AML-193 (cell line): ENCODE measurements at places on chromosomes 5 and 9.

DNA sequence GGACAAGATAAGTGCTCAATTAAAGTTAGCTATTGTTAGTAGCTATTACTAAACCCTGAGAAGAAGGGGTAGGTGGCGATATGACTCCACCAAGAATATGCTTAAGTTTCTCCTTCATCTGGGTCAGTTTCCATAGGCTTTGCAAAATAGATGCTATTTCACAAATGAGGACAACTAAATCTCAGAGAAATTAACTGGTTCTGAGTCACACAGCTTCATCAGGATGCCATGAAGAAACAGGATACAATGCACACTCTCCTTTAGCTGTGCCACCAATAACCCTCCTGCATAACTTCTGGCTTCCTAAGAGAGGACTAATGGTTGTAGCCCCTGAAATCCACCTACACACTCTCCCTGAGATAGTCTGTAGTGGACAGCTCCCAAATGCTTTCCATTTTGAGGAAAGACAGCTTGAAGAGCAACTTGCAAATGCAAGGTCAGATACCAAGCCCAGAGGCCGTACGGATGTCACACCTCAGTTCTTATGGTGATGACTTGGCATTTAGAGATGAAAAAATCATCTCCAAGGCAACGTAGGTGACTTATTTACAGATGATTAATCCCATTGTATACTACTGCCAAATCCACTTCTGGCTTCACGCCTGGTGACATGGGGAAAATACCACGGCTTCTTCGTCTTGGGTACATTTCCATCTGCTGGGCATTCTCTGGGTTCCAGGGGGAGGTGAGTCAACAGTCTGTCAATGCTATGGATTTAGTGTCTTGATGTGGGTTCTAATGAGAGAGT is 251.4 kb upstream of the IL12B start:
- DNase-seq = no peak

DNA sequence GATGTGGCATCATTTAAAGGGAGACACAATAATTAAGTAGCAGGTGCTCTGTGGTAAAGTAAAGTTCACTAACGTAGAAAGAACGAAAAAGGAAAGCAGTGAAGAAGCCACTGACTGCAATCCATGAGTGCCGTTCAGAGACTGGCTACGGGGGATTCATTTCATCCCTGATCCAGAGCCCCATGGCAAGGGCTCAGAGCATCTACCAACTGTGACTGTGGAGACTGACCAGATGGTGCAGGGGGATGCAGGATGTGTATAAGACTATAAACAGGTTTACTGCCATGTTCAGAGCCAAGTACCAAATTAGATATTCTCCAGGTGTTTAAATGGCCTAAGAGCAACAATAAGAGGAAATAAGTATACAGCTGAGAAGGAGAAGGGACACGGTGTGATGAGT is 47.7 kb downstream of the MARCHF11 start:
- DNase-seq = no peak

GRCh38 chr5:14996997-14997396 is 125.4 kb upstream of the ANKH start:
- DNase-seq = no peak

- no peak for DNase-seq
These were observed 101.9 kb downstream of the PDE8B start for GRCh38 chr5:77312413-77312812.

DNA sequence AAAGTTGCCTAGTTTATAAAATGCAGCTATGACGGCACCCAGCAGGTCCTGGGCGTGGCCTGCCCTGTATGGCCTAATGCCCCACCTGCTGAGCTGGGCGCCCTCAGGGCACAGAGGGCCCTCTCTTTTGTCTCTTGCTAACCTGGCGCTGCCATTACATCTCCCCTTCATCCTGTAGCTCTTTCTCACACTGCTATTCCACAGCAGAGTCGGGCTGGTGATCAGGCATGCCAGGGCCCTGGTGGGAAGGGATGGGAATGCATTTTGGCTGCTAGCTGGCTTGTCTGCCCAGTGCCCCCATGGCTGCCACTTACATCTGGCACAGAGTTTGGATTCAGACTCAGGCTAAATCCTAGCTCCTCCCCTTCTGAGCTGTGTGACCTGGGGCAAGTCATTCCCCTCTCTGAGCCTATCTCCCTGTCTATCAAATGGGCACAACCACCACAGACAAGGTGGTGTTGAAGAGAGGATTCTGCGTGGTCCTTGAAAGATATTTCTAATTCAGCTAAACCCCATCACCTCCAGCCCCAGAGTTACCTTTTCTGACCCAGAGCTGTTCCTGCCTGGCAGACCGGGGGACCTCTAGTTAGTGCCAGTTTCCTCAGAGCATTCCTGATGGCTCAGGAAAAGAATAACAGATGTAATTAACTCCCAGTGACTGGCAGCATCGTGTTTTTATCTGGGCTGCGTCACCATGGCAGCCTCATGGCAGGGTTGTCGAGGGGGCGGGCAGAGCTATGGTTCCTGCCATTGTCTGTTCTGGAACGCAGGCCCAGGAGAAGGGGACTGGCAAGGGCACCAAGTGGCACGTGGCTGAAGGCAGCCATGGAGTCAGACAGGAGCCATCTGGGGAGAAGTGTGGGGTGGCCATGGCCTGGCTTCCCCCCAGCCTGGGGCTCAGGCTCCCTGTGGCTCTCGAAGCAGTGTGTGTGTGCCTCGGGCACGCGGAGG is 6.3 kb downstream of the PRR7 start:
- DNase-seq = no peak

DNA sequence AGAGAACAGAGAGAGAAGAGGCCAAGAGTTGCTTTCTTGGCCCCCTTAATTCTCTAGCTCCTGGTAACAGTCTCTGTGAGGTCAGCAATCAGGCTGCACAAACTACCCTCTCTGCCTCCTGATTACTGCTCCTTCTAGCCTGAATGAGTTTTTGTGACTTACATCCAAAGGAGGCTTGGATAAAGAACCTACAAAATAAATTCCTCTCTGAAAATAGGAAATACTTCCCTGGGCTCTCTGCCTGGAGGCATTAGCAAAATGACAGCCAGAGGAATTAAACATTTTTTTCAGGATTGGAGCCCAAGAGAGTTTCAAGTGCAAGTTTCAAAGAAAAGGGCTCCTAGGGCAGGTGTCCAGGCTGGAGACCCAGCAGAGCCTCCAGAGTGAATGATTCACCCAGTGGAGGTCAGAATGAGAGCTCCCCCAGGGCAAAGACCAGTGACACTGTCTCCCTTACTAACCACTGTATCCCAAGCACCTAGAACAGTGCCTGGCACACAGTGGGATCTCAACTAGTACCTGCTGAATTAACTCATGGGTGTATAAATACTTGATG is 162.5 kb downstream of the SPOCK1 start:
- DNase-seq = no peak

DNA sequence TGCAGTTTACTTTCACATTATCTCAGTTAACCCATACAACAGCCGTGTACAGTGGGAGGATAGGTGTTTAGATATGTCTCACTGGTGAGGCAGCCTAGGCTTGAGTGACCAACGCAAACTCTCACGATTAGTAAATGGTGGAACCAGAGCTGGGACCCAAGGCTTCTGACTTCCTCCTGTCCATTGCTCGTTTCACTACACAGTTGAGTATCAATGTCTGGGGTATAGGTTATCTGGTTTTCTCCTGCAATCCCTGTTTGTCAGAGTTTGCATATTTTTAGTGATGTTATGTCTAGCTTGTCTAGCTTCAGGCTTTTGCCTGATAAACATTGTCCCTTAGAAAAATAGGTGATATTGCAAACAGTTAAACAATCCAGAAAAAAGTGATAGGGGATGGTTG is 62.6 kb downstream of the NUP214 start:
- DNase-seq = no peak

DNA sequence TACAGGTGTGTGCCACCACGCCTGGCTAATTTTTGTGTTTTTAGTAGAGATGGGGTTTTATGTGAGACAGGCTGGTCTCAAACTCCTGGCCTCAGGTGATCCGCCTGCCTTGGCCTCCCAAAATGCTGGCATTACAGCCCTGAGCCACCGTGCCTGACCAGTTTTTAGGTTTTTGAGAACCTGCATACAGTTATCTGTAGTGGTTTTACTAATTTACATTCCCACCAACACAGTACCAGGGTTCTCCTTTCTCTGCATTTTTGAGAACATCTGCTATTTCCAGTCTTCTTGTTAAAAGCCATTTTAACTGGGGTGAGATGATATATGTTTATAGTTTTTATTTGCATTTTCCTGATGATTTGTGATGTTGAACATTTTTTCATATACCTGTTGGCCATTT is 12.8 kb downstream of the DMXL1 start:
- DNase-seq = no peak
